ENCODE measurements at places on chromosomes 4 and X. TPM values are rescaled to one million over a fixed set of nuclear protein-coding genes. Genes with fewer than 3 reads are reported as not detected.

Gene CTAG1B
- total RNA-seq = not detected

Gene CT45A5
- total RNA-seq = not detected

Gene ABLIM2
- total RNA-seq = under 0.01 TPM

Gene NEXMIF
- not detected for total RNA-seq

Gene MAGEC1
- not detected for total RNA-seq

Gene VCX
- total RNA-seq = not detected

Gene UGT2A3
- total RNA-seq = not detected

Gene MAGEE1
- total RNA-seq = 0.64 TPM

Gene SEC31A
- 523 TPM for total RNA-seq

Gene CENPVL2
- total RNA-seq = not detected

Gene CYTL1
- 1.3 TPM for total RNA-seq

Gene RHOXF1
- total RNA-seq = not detected

Gene CXCR3
- not detected for total RNA-seq

Gene CLDN22
- not detected for total RNA-seq

Gene BEND4
- not detected for total RNA-seq

Gene SLC6A8
- 12.2 TPM for total RNA-seq

Gene ENAM
- total RNA-seq = 0.97 TPM

Gene ZCCHC18
- 0.64 TPM for total RNA-seq

Gene RNF150
- 12.2 TPM for total RNA-seq

Gene GDPD2
- not detected for total RNA-seq

Gene NAP1L2
- total RNA-seq = under 0.01 TPM

Gene IRS4
- total RNA-seq = not detected

Gene GAB3
- 0.64 TPM for total RNA-seq

Gene ARAP2
- total RNA-seq = 11.2 TPM

Gene FOXR2
- total RNA-seq = not detected

Gene TFDP3
- not detected for total RNA-seq

Gene ENOX2
- 9.5 TPM for total RNA-seq

Gene TCEAL7
- 37.0 TPM for total RNA-seq

Gene RTL9
- under 0.01 TPM for total RNA-seq

Gene FGA
- not detected for total RNA-seq

Gene UGT2B11
- not detected for total RNA-seq

Gene PUDP
- total RNA-seq = 15.1 TPM

Gene STATH
- total RNA-seq = not detected

Gene ZNF630
- 0.32 TPM for total RNA-seq

Gene PAGE2
- not detected for total RNA-seq

Gene CNGA1
- under 0.01 TPM for total RNA-seq

All from fibroblast of villous mesenchyme (primary cell).